ENCODE measurements at places on chromosomes 4 and X. TPM values are rescaled to one million over a fixed set of nuclear protein-coding genes. Genes with fewer than 3 reads are reported as not detected.

The PPP1R2C gene
- total RNA-seq = not detected

The ZMAT1 gene
- 7.5 TPM for total RNA-seq

The HEPH gene
- 5.1 TPM for total RNA-seq

The TRIM60 gene
- total RNA-seq = not detected

The FGF13 gene
- total RNA-seq = 136 TPM

The PRICKLE3 gene
- total RNA-seq = 0.47 TPM

The TMPRSS11B gene
- 0.78 TPM for total RNA-seq

The TMEM150C gene
- total RNA-seq = 90.0 TPM

The UTP3 gene
- 15.0 TPM for total RNA-seq

The PAK3 gene
- total RNA-seq = 119 TPM

The SAGE1 gene
- not detected for total RNA-seq

The HPSE gene
- 1.6 TPM for total RNA-seq

The TLR10 gene
- 2.5 TPM for total RNA-seq

The GPR143 gene
- total RNA-seq = 1.2 TPM
